ENCODE measurements at places on chromosomes 3 and 15. TPM values are rescaled to one million over a fixed set of nuclear protein-coding genes. Genes with fewer than 3 reads are reported as not detected.

DNA sequence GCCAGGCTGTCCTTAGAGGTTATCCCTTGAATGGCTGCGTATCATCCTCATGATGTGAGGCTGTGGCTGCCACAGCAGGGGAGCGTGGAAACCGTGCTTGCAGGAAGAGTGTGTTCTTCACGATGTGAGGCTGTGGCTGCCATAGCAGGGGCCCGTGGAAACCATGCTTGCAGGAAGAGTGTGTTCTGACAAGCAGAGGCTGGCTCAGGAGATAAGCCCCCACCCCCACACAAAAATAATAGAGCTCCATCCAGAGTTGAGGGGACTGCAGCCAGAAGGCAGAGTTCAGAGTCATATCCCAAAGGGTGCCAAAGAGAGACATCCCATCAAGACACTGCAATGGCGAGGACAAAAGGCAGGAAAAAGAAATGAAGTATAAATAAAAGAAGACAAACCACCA lies 22.6 kb upstream of the BDH1 start:
- H3K27ac ChIP-seq: no peak overlapping the region
- no peak for DNase-seq
- H3K4me3 ChIP-seq: no peak overlapping the region
- H3K36me3 ChIP-seq: no peaks in the 10 kb centered on the region
- H3K4me1 ChIP-seq: no peaks in the 10 kb centered on the region

The ALG1L2 gene
- total RNA-seq: 0.33 TPM

DNA sequence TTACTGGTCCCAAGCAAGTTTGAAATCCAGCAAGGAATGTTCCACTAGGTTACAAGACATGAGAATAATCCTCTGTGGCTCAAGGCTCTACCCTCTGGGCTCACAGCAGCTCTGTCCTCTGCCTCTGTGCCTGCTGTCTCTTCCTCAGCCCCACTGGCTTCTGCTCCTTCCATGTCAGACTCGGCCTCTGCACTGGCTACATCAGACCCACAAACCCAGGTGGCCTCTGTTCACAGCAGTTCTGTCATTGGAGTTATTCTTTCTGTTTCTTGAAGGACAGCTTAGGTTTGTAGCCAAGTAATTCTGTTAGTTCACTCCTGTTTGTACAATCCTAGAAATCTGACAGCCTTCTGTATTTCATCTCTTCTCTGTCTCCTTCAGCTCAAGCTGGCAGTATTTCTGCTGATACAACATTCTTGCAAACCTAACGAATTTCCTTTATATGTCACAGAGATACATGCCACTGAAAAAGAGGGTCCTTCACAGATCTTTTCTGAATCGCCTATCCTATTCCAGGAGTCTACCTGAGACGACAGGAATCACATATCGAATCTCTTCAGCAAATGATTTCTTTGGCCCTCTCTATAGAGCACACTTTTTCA lies 227.8 kb upstream of the PLSCR5 start:
- no peak overlapping the region for H3K4me3 ChIP-seq
- no peaks in the 10 kb centered on the region for H3K36me3 ChIP-seq
- DNase-seq: no peak
- no peak overlapping the region for H3K27ac ChIP-seq

GRCh38 chr3:165206454-165207266 lies 10.5 kb upstream of the SLITRK3 start:
- H3K36me3 ChIP-seq: no peaks in the 10 kb centered on the region
- no peak overlapping the region for H3K27ac ChIP-seq
- H3K4me1 ChIP-seq: no peaks in the 10 kb centered on the region
- no peaks in the 10 kb centered on the region for H3K27me3 ChIP-seq

- no peak for DNase-seq
- peak overlapping the region; percentile 96 for H3K27ac ChIP-seq
- H3K4me1 ChIP-seq: peaks cover 95% of the 10 kb centered on the region
- H3K4me3 ChIP-seq: no peak overlapping the region
- no peaks in the 10 kb centered on the region for H3K27me3 ChIP-seq
Measured at GRCh38 chr3:11587766-11588165, 55.9 kb downstream of the VGLL4 start.

GRCh38 chr3:94336046-94336753 lies 273.3 kb downstream of the NSUN3 start:
- no peak overlapping the region for H3K4me3 ChIP-seq
- no peaks in the 10 kb centered on the region for H3K4me1 ChIP-seq

DNA sequence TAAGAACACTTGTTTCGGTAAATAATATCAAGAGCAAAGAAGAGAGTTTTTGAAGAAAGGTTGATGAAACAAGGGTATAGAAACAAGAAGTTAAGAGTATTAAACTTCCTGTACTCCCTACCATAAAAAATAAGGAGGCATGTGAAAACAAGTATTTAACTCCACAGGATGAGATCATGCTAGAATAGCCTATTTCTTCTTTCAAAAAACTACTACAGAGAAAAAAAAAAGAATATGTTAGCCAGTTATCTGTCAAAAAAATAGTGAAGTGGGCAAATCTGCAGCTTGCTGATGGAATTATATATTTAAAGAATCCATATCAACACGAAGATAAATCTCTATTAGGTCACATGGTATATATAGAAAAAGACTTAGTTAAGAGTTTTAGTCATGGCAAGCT lies 33.4 kb downstream of the SETD2 start:
- no peaks in the 10 kb centered on the region for H3K27me3 ChIP-seq

DNA sequence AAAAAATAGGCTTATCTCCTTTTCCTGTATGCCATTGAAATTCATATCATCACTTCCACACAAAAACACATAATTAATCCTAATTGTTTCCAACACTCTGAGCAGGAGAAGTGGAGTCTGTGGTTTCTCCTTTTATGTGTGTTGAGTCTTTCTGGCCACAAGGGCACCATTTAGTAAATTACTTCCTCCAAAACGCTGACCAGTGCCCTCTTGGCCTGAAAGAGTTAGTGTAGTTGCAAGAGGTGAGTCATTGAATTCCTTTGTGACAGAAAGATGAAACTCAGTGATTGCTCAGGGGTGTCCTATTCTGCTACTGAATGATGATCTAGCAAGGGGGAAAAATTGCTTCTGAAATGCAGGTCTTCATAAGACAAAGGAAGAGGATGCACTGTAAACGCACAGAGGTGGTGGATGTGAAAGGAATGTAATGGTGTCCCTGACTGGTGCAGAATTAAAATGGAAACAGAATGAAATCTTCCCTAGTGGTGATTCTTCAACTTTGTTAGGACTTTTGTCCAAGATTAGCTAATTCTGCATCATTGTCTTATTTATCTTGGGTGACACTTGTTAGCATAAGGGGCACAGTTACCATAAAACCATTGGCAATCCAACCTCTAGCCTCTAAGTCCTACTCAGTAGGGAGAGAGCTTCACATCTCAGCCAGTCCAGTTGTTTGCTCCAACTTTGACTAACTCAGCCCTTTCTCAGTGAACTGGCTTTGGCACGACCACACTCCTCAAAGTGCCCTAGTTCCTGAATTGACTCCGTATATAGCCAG lies 208.4 kb upstream of the NANOGP8 start:
- H3K4me1 ChIP-seq: no peaks in the 10 kb centered on the region
- H3K36me3 ChIP-seq: no peaks in the 10 kb centered on the region
- no peak overlapping the region for H3K27ac ChIP-seq
- no peaks in the 10 kb centered on the region for H3K27me3 ChIP-seq
- H3K4me3 ChIP-seq: no peak overlapping the region

GRCh38 chr3:108280476-108280875 lies 15.9 kb upstream of the HHLA2 start:
- no peaks in the 10 kb centered on the region for H3K27me3 ChIP-seq
- no peaks in the 10 kb centered on the region for H3K36me3 ChIP-seq
- H3K4me1 ChIP-seq: no peaks in the 10 kb centered on the region
- no peak overlapping the region for H3K4me3 ChIP-seq
- no peak overlapping the region for H3K27ac ChIP-seq
- DNase-seq: no peak

- H3K27me3 ChIP-seq: no peaks in the 10 kb centered on the region
- H3K4me1 ChIP-seq: no peaks in the 10 kb centered on the region
- no peak for DNase-seq
Measured at GRCh38 chr15:85316244-85316934, 64.0 kb upstream of the AKAP13 start.

DNA sequence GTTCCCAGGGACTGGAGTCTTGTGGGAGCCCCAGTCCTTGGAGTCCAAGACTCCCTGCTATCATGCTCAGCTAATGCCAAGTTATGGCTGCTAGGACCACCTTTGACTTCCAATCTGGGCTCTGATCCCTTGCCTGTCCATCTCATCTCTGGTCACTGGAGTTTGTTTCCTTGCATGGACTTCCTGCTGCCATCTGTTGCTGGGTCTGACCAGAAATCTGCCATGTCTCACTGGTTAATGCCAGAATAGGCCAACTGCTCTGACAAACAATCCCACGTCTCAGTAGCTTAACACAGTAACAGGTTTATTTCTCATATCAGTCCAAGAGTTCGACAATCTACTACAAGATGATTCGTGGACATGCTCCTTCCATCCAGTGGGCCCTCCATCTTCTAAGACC lies 10.1 kb upstream of the GLCE start:
- H3K36me3 ChIP-seq: no peaks in the 10 kb centered on the region
- no peak overlapping the region for H3K27ac ChIP-seq
- H3K27me3 ChIP-seq: peaks cover 39% of the 10 kb centered on the region
- DNase-seq: no peak

The CD200 gene
- not detected for total RNA-seq

DNA sequence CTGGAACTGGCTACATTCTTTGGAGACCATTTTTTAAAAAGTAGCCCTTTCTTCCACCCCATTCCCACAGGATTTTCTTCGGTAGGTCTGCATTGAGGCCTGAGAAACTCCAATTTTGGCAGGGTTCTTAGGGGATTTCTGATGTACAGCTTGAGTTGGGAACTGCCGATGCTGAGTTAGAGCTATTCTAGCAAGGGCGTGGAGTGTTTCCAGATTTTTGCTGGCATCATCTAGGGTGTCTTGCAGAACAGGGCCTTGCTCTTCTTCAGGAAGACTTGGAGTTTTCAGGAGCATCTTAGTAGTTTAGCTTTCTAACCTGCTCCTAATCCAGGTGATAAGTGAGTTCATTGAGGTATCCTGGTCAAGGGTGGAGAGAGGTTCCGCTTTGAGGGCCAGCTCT lies 41.0 kb downstream of the SV2B start:
- no peaks in the 10 kb centered on the region for H3K36me3 ChIP-seq
- H3K4me1 ChIP-seq: no peaks in the 10 kb centered on the region
- no peak for DNase-seq
- peaks cover 3% of the 10 kb centered on the region for H3K27me3 ChIP-seq
- no peak overlapping the region for H3K4me3 ChIP-seq
- no peak overlapping the region for H3K27ac ChIP-seq

The RTP1 gene
- not detected for total RNA-seq

The ATP10A gene
- total RNA-seq: 0.31 TPM

The FRMD4B gene
- 0.90 TPM for total RNA-seq

The BCL6 gene
- 21.5 TPM for total RNA-seq

GRCh38 chr15:75178171-75178937 lies 23.3 kb upstream of the C15orf39 start:
- H3K36me3 ChIP-seq: no peaks in the 10 kb centered on the region
- no peaks in the 10 kb centered on the region for H3K27me3 ChIP-seq
- peaks cover 35% of the 10 kb centered on the region for H3K4me1 ChIP-seq

GRCh38 chr15:65207280-65207840 lies 3.9 kb downstream of the CILP start:
- H3K27me3 ChIP-seq: no peaks in the 10 kb centered on the region
- no peaks in the 10 kb centered on the region for H3K36me3 ChIP-seq
- H3K4me3 ChIP-seq: no peak overlapping the region
- H3K4me1 ChIP-seq: no peaks in the 10 kb centered on the region
- DNase-seq: no peak

The IRAK2 gene
- total RNA-seq: 25.1 TPM

DNA sequence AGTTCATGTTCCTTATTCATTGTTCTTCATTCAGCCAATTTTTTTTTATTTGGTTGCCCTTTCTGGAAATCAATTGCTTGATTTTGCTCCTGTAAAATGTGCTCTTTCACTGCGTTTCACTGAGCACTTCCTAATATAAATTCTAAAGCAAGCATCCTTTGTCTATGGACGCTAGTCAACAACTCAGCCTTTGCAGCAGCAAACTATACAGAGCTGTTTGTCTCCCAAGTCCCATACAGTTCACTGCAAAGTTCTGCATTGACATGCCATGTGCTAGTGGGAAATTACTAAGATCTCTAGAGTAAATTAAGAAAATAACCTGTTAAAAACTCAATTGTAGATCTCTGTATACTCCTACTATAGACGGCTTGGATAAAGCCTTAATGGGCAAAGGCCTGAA lies 130.1 kb upstream of the BHLHE40 start:
- H3K4me3 ChIP-seq: no peak overlapping the region
- no peak overlapping the region for H3K27ac ChIP-seq
- H3K4me1 ChIP-seq: no peaks in the 10 kb centered on the region

The ZCWPW2 gene
- total RNA-seq: 0.82 TPM

- no peaks in the 10 kb centered on the region for H3K27me3 ChIP-seq
- no peaks in the 10 kb centered on the region for H3K4me1 ChIP-seq
- H3K36me3 ChIP-seq: no peaks in the 10 kb centered on the region
- no peak overlapping the region for H3K27ac ChIP-seq
- no peak overlapping the region for H3K4me3 ChIP-seq
Measured at GRCh38 chr3:155651489-155652218, 93.2 kb downstream of the PLCH1 start.

DNA sequence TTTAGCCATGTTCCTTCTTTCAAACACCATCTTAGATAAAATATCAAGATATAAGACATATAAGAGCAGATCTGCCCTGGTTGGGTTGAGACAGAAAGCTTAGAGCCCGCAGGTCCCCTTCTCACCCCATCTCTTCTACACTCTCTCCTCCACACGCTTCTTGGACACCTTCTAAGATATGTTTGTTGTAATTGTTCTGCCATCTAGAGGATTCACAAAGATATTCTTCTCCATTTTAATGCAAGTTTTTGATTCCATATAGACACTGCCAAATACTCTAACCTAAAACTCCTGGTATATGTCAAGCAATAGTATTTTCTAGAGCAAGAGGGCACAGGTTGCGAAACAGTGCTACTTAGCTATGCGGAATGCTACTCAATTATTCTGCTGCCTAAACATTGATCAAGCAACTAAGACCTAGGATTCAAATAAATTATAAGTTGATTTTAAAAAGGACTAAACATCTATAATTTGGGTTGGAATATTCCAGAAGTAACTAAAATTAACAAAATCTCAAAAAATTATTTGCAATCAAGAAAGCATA lies 6.8 kb downstream of the CHRM5 start:
- no peaks in the 10 kb centered on the region for H3K4me1 ChIP-seq
- no peak for DNase-seq
- no peak overlapping the region for H3K4me3 ChIP-seq
- H3K27ac ChIP-seq: no peak overlapping the region
- no peaks in the 10 kb centered on the region for H3K36me3 ChIP-seq

The RPL15 gene
- total RNA-seq: 864 TPM

Measured in Panc1 (cell line).